ENCODE measurements at places on chromosomes 4 and X. TPM values are rescaled to one million over a fixed set of nuclear protein-coding genes. Genes with fewer than 3 reads are reported as not detected.

The CLDN34 gene
- total RNA-seq, result 0.71 TPM

The TEX11 gene
- not detected for total RNA-seq

The SERTM2 gene
- total RNA-seq, result 4.3 TPM

The RNF128 gene
- total RNA-seq, result 0.44 TPM

The ARMCX2 gene
- total RNA-seq, result 60.1 TPM

The POU4F2 gene
- total RNA-seq, result 0.29 TPM

The KCND1 gene
- 2.0 TPM for total RNA-seq

The JAKMIP1 gene
- 4.9 TPM for total RNA-seq

The SULT1E1 gene
- not detected for total RNA-seq

The SMIM31 gene
- total RNA-seq, result 0.07 TPM

The GYPE gene
- 0.14 TPM for total RNA-seq

The MAOA gene
- 0.38 TPM for total RNA-seq

Data from motor neuron (in vitro differentiated cells).